T-helper 2 cell treated with Interferon-gamma antibody and Interleukin-4, amounts not matched to agents 5 μg/mL and 100 μg/mL, for 36 hours (primary cell): ENCODE measurements at places on chromosomes 4 and X.

DNA sequence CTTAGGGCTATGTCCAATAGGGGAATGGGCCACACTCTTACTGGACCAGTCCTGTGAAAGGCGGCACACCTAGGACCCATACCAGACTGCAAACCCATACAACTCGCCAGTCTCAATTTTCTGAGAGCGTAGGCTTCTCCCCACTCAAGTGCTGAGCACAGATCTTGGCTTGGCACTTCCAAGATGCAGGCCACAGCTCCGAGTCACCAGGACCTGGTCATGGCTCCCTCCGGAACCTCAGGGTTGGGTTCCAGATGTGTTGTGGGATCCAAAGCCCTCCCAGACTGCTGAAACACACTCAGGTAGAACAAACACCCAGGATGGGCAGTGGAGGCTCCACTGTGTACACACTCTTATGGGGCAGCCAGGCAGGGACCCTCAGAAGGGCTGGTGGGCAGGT lies 103.3 kb downstream of the TMEM144 start:
- DNase-seq, result no peak

DNA sequence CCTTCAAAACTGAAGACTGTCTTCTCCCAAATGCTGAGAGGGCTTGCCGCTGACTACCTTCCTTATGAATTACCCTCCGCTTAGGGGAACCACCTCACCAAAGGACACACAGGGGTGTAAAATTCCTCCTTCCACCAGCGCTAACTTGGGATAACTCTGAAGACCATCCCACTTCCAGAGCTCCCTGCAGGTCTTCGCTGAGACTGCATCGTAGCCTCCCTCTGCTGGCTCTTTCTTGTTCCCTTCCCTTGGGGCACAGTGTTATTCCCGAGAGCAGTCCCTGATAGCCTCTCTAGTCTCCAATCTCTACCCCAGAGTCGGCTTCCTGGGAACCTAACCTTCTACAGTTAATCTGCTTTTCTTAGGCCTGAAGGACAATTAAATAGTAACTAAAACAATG lies 725.5 kb upstream of the ATOH1 start:
- DNase-seq, result no peak

GRCh38 chrX:13219991-13220764 lies 99.7 kb downstream of the ATXN3L start:
- DNase-seq, result no peak

DNA sequence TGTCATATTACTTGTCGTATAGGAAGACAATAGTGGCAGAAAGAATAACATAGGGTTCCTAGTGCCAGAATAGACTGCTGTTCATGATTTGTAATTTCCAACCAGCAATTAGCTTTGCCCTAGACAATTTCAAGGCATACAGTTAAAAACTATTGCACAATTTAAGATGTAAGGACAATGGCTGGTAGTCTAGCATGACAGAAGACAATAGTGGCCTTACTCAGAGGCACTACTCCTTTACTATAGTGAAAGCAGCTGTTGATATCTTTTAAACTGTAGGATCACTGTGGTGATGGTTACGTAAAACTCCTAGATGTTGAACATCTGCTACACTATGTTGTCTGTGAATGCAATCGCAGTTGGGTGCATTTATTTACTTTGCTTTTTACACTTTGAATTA lies 234.5 kb downstream of the RBMX2 start:
- DNase-seq, result no peak

GRCh38 chr4:1910643-1911042 lies 39.5 kb downstream of the NSD2 start:
- no peak for DNase-seq

DNA sequence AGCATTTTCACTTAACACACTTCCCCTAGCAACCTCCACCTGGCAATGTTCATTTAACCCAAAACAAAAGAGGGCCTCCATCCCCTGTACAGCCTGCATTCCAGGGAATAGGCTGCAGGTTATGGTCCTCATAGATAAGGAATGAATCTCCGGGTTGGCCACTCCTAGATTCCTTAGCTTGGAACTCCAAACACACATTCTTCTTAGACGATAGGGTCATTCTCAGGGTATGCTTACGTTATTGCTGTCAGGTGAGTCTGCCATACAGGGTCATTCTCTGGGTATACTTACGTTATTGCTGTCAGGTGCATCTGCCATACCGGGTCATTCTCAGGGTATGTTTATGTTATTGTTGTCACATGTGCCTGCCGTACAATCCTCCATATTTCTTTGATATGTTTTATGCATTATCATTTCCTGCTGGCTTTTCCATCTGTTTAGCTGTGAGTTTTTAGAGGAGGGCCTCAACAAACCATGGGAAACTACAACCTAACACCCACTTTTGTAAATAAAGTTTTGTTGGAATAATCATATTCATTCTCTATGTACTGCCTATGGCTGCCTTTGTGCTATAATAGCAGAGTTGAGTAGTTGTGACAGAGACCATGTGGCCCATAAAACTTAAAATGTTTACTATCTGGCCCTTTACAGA lies 8.2 kb upstream of the AFF1 start:
- DNase-seq, result no peak

DNA sequence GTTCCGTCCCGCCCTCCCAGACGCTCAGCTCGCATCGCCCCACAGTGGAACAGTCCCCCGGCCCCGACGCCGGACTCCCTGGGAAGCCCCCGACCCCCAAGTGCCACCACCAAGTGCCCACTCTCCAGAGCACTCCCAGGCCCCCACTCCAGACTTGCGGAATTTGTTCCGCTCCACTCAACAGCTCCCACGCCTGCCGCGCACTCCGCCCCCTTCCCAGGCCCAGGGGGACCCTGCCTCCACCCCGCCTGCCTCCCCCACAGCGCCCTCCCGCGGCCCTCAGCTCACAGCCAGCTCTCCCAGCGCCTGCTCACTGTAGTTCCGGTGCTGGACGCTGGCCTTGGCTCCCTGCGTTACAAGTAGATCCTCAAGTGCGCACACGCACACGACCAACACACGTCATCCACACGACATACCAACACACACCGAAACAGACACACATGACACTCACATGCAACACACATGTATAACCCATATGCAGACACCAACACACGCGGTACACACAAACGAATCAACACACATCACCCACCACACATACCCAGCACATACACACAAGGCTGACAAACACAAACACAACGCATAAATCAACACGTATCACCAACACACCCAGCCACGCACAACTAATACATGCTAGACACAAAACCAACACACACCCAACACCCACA lies 8.0 kb downstream of the MSX1 start:
- no peak for DNase-seq

- no peak for DNase-seq
Measured at GRCh38 chr4:77073106-77073809, 2.5 kb downstream of the CCNI start.
